Colonic mucosa (tissue), 4 donors: ENCODE measurements at places on chromosomes 16 and 17. TPM values are rescaled to one million over a fixed set of nuclear protein-coding genes. Genes with fewer than 3 reads are reported as not detected.
A peak's percentile ranks its signal among the peaks of the same experiment; 100 is the strongest.

- peak; percentile 47 for DNase-seq
Observed at GRCh38 chr16:2912330-2913199, 834 bp downstream of the FLYWCH1 start.

GRCh38 chr16:57528499-57529390, 7.6 kb downstream of the CCDC102A start:
- DNase-seq = peak; percentile 85

The KRT33B gene
- not detected for total RNA-seq

The LIMD2 gene
- total RNA-seq = 3.6 TPM

The TELO2 gene
- total RNA-seq = 18.4 TPM

The SLC47A1 gene
- total RNA-seq = 0.37 TPM
